ENCODE measurements at places on chromosomes 13 and 19.

DNA sequence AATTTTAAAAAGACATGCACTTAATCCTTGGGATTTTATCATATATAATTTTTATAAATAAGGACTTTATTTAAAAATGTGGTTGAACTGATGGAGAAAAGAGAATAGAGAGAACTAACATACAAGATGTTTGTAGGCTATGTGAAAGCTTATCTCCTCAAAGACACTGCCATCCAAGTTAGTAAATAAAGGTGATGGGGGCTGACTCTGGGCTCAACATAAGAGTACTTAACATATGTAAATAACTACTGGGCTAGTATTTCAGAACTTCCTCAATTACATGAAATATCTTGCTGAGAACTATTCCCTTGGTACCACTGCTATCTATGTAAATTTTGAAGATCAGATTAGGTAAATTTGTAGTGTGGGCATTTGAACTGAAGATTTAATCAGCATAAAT, 1017.3 kb upstream of the PCDH20 start:
- DNase-seq: no peak

DNA sequence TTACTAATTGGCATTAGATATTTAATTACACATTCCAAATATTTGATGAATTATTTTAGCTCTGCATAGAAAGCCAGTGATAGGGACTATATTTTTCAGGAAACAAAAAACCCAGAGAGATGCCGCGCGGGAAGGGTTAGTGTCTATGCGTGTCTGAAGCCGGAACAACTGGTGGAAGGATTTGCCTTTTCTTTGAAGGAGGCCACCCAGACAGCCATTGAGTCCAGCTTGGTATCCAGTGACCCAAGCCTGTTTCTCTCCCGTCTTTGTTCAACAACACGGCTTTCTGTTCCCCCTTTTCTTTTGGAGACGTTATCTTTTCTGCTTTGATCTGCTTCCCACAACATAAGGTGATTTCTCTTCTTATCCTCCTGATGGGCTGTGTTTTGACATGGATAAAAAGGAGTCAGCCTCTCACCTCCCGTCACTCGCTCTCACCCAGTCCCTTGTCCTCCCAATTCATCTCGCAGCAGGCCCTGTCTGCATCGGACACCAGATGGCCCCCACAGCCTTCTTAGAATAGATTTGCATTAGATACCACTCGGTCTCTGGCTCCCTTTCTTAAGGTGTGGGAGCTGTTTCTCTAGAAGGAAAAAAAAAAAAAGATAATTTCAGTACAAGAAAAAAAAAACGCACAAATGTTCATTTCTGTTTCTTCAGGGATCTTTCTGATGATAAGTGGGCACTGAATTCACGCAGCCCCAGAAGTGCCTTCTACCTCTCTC, 361.8 kb downstream of the ZNF536 start:
- no peak for DNase-seq

GRCh38 chr13:23928985-23929384, 31.7 kb upstream of the C1QTNF9B start:
- no peak for DNase-seq

GRCh38 chr19:16398530-16399249, 73.1 kb downstream of the EPS15L1 start:
- DNase-seq: no peak

DNA sequence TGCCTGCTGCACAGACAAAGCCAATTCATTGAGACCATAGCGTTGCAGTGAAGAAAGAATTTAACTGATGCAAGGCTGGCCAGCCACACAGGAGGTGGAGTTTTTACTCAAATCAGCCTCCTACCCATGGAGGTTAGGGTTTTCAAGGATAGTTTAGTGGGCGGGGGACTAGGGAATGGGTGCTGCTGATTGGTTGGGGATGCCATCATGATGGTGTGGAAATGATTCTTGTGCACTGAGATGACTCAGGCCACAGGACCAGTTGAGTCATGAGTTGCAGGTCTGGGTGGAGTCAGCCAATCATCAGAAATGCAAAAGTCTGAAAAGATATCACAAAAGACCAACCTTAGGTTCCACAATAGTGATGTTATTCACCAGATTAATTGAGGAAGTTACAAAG, 359.6 kb downstream of the FOXO1 start:
- DNase-seq: no peak

DNA sequence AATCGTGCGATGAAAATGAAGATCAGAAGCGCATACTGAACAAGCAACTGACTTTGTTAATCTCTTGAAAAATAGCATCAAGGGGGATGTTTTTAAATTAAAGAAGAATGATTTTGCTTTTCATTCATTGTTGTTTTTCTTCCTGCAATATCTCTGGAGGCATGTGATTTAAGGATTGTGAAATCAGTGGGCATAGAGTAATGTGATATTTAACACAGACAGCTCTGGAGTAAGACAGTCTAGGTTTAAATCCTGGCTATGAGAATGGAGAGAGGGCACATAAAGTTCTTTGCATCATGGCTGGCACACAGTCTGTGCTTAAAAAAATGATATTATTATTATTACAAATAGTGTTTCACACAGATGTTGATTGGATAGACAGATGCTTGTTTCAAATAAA, 243.1 kb upstream of the NBEA start:
- DNase-seq: no peak

- DNase-seq: no peak
These were observed 17.7 kb downstream of the PNMA8A start for GRCh38 chr19:46453661-46454060.

- DNase-seq: no peak
These were observed 732.8 kb upstream of the SLC10A2 start for GRCh38 chr13:103799028-103799427.

DNA sequence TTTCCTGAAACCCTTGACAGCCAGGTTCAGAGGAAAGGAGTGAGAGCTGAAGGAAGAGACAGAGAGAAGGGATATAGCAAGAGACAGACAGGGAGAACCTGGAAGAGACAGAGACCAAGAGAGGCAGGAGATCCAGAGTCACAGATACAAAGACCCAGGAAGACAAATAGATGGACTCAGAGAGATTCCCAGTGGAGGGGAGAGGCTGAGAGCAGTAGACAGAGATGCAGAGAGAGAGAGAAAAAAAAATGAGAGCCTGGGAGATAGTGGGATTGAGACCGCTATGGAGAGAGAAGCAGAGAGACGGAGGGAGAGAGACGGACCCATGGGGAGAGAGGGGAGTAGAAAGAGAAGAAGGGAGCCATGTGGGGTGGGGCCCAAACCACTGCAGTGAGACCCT, 763 bp downstream of the FXYD7 start:
- DNase-seq: no peak

GRCh38 chr13:49877629-49878218, 58.4 kb downstream of the SPRYD7 start:
- DNase-seq: no peak

GRCh38 chr13:40595693-40596092, 70.7 kb downstream of the FOXO1 start:
- DNase-seq: no peak

DNA sequence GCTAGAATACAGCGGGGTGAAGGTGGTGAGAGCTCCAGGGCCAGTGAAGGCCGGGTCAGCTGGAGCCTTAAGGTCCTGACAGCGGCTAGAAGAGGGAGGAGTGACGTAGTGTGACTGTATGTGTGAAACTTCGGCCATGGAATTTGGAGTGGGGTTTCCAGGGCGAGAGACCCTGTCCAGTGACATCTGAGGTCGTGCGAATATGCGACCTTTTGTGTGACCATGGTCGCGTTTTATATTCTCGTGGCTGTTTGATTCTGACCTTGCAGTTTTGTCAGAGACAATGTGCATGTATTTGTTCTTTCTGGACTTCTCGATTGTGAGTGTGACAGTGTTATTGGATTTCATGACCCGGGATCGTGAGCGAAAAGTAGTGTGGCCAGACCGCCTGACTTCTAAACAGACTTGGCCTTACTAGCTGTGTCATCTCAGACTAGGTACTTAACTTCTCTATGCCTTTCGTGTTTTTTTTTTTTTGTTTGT, 405 bp upstream of the ZNF569 start:
- DNase-seq: no peak

- no peak for DNase-seq
These were observed 13.6 kb downstream of the C19orf25 start for GRCh38 chr19:1465191-1466016.

GRCh38 chr13:97460004-97460775, 26.2 kb downstream of the RAP2A start:
- DNase-seq: no peak

DNA sequence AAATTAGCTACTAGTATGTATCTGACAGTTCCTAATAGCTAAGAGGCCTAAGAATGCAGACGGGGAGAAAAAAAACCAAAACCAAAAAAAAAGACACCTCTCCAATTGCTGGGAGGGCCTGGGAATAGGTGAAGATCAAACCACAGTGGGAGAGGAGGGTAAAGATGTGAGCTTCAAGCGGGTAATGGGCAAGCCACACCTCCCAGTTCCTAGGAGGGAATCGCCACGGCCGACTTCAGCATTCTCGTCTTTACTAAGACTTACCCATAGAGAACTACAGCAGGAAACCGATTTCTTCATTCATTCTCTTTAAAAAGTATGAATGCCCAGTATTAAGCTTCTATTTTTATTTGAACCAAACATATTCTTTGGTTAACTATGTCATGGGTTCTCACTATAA, 5.6 kb upstream of the EEF1AKMT1 start:
- DNase-seq: no peak

DNA sequence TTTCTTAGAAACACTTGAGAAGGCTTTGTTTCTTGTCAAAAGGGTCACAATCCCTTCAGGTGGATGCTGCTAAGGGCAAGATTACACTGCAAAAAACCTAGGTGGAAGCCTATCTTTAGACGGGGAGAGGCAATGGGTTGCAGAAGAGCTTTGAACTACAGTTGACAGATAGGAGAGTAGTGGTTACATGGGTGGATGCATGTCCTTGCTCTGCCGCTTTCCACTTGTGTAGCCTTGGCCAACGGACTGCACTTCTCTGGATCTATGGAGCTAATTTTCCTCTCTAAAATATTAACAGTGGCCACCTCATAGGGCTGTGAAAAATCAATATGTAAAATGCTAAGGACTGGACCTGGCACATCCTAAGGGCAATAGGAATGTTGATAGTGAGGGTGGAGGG, 980 bp downstream of the BCKDHA start:
- DNase-seq: no peak

DNA sequence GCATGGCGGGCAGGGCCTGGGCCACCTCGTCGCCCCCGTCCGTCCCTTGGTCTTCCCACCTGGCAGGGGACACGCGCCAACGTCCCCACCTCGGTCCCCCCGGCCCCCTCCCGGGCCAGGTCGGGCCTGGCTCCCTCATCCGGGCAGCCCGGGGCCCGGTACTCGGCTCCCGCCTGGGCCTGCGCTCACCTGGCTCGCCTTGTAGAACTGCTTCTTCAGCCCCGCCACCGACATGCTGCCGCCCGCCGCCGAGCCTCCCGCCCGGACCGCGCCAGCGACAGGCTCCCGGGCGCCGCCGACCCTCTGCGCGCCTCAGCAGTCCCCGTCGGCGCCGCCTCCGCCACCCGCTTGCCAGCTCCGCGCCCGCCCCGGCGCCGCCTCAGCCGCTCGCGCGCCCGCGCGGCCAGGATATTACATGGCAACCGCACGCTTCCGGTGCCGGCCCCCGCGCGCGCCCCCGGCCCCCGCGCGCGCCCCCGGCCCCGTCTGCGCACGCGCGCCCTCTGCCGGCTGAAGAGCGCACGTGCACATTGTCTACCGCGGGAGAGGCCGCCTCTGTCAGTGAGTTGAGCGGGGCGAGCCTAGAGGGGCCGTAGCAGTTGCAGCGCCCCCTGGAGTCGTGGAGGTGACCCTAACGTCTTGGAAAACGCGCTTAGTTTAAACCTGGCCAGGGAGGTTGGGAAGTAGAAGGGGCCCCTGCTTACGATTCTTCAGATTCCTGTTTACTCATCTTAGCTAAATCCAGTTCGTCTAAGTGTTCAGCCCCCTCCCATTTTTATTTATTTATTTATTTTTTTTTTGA, at the start of gene SH3GL1:
Gene SH3GL1, minus strand, starts transcription at position 413 of the 802 bp plus-strand sequence. Its CDS starts 179 bp downstream, at position 234.
- DNase-seq: peak; percentile 84

GRCh38 chr13:61874970-61875579, 459.4 kb upstream of the PCDH20 start:
- DNase-seq: no peak

GRCh38 chr19:2800506-2800905, 15.2 kb downstream of the THOP1 start:
- DNase-seq: no peak

DNA sequence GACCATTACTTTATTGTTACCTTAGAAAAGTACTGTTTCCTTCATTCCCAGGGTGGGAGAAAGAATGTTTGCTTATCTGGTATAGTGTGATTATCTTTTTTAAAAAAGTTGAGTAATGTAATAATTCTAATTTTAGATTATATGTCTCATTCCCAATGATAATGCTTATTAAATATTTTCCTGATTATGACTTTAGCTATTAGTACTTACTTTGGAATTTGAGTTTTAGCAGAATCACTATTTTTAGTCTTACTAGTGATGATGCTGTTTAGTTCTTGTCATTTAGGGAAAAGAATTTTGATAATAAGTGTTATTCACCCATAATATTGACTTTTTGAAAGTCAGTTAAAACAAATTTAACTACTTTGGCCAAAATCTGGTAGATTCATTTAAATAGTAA, 95.2 kb downstream of the FRY start:
- no peak for DNase-seq

- no peak for DNase-seq
These were observed 98.2 kb downstream of the LACC1 start for GRCh38 chr13:43977911-43978310.

DNA sequence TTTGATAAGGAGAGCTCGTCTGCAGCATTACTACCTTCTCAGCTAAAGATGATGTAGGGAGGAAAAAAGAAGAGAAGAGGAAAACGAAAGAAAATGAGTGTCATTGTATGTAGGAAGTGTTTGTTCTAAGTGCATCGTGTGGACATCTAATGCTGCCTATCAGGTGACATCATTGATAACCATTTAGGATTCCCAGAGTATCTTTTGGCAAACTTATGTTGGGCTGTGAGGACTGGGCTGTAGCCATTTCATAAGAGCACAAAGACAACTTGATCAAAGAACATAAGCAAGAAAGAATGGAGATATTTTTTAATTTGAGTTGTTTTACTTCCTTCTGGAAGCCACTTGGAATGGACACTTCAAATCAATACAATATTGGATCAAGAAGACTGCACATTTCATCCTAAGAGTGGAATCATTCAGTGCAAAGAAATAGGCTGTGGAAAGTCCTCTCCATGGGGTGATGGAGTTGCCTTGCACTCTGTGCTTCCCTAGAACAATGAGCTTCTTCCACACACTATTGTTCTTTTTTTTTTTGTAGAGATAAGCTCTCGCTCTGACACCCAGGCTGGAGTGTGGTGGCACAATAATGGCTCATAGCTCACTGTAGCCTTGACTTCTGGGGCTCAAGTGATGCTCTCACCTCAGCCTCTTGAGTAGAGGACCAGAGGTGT, 52.4 kb upstream of the UBL3 start:
- no peak for DNase-seq

DNA sequence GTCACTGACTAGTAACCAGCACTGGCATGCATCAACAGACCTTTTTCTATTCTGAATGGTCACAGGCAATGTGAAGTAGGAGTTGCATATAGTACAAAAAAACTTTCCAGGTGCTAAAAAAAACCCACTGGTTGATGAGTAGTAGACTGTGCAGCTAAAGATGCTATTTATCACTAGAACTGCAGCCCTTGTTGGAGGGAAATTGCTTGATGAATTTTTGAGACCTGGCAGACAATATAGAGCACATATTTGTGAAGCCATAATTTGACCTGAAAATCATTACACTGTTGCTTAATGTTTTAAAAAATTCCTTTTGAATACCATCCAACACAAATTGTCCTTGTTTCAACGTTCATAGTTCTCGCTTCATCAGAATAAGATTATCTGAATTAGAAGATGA, 441.0 kb downstream of the KLF12 start:
- DNase-seq: no peak

- no peak for DNase-seq
These were observed 8.7 kb upstream of the GALP start for GRCh38 chr19:56167064-56167578.

- no peak for DNase-seq
These were observed 1.4 kb upstream of the RASL11A start for GRCh38 chr13:27269114-27269665.
